Activated CD4-positive, alpha-beta T cell treated with anti-CD3 and anti-CD28 coated beads for 1 hour (primary cell): ENCODE measurements at places on chromosomes 6 and 20.

GRCh38 chr6:150992703-150993102 lies 127.2 kb downstream of the MTHFD1L start:
- no peak for DNase-seq

- DNase-seq = no peak
Observed at GRCh38 chr6:12312736-12313135, 22.6 kb downstream of the EDN1 start.

DNA sequence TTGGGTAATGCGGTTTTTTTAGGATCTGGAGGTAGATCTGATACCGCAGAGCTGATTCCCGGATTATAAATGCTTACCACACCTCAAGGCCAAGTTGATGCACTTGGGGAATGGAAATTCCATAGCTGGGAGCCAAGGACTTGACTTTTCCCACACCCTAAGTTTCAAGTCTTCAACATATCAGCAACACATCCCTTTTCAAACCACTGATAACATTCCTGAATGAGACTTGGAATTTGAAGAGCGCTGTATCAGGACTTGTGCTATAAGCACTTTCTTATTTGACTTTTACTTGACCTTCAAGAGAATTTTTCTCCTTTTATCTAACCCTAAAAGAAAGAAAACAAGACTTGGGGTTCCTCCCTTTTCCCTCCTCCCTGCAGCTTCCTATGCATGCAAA lies 90.6 kb upstream of the NAA20 start:
- no peak for DNase-seq

DNA sequence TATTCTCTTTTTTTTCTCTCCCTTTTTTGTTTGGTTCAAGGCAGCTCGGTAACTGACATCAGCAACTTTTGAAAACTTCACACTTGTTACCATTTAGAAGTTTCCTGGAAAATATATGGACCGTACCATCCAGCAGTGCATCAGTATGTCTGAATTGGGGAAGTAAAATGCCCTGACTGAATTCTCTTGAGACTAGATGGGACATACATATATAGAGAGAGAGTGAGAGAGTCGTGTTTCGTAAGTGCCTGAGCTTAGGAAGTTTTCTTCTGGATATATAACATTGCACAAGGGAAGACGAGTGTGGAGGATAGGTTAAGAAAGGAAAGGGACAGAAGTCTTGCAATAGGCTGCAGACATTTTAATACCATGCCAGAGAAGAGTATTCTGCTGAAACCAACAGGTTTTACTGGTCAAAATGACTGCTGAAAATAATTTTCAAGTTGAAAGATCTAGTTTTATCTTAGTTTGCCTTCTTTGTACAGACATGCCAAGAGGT lies 10.6 kb downstream of the HEY2 start:
- no peak for DNase-seq

- DNase-seq = no peak
Observed at GRCh38 chr20:53847139-53847836, 223.1 kb downstream of the BCAS1 start.

- DNase-seq = no peak
Observed at GRCh38 chr6:113203715-113204110, 653.4 kb upstream of the MARCKS start.

DNA sequence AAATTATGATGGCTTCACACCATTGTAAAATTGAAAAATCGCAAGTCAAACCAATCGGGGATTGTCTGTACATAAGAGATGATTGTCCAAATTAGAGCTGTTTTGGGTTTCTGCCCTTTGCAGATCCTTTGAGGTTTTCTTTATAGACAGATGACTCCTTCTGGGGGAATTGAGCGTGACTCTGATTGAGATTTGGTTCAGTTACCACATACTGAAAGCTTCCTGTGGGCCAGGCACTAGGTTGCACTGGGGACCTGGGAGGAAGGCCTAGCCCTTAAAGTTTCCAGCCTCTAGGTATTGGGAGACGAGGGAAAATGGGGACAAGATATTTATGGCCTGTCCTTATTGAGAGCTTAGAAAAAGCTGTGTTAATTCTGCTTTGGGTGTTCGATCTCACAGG lies 9.2 kb downstream of the VAPB start:
- no peak for DNase-seq

GRCh38 chr6:56927538-56928453 lies 27.1 kb upstream of the BEND6 start:
- DNase-seq = no peak

DNA sequence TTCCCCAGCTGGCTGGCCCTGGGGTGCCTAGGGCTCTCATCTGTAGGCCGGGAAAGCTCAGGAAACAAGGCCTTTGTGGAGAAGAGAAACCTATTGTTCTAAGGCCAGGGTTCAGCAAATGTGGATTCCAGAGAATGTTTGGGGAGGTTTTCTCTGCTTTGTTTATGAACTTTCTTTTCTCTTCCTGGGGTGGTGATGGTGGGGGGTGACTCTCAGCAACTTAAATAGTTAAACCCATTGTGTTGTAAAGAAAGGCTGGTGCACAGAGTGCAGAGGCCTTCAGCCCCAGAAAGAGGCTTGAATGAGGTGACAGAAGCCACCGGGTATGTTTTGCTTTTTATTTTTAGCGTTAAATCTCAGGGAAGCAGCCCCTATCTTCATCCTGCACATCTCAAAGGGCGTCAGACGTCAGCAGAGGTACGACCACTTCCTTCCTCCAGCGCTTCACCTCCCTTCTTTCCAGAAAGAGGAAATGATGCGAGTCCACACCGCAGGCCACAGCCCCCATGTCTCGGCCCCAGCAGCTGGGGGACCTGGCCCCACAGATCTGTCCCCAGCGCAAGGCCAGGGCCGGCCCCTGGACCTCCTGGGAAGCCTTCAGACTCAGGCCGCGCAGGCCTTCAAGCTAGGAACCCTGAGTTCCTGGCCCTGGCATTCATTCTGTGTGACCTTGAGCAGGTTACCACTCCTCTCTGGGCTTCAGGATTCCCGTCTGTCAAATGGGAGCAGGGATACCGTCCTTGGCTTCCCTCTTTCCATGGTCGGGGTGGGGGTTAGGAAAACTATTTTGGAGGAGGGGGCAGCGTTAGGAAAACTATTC lies 605 bp upstream of the PPP1R16B start:
- peak; percentile 48 for DNase-seq

DNA sequence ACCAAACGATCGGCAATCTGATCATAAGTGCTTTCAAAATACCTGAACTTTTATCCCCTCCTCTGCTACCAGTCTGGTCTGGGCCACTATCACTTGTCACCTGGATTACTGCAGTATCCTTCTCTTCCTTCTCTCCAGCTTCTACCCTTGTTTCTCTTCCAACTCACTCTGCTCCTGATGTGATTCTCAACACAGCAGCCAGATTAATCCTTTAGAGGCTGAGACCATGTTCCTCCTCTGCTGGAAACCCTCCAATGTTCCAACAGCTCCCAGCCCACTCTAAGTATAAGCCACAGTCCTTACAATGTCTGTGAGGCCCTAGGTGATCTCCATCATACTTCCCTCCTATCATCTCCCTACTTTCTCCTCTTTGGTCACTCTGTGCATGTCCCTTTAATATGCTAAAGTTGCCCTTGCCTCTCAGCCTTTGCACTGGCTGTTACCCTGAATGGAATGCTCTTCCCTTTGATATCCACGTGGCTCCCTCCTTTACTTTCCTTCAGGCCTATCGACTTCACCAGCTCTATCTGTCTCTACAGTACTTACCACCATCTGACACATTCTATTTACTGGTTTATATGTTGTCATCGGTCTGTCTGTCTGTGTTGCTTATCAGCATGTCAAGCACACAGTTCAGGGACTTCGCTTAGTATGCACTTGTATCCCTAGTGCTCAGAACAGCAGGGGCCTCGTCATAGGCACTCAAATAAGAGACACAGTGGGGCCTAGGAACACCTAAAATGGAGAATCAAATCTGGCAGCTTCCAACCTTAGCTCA lies 35.0 kb upstream of the RNF24 start:
- DNase-seq = no peak

GRCh38 chr6:99761711-99762110 lies 155.1 kb downstream of the PRDM13 start:
- no peak for DNase-seq
